T47D (cell line): ENCODE measurements at places on chromosomes 7 and 10.

DNA sequence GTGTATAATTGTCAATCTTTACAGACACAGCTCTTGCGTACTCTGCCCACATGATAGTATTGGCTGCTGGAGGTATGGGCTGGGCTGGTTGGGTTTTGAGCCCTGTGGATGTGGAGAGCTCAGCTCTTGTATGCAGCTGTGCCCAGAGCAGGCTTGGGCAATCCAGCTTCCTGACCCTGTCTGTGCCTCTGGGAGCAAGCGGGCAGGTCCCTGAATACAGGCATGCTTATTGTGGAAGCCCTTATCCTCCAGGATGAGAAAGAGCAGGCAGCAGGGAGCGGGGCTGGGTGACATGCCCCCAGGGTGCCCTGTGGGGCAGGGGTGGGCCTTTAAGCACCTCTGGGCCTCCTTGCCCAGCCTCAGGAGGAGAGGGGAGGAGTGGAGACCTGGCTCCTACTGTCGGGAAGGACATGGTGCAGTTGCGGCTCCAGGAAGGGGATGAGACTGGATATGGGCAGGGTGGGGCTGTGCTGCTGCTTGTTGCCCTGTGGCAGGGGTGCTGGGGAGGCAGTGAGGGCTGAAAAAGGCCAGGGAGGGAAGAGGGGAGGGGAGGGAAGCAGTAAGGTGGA, 32.7 kb upstream of the SH2D4B start:
- no peak for DNase-seq

GRCh38 chr7:50339990-50340500, 35.5 kb downstream of the IKZF1 start:
- DNase-seq: no peak

DNA sequence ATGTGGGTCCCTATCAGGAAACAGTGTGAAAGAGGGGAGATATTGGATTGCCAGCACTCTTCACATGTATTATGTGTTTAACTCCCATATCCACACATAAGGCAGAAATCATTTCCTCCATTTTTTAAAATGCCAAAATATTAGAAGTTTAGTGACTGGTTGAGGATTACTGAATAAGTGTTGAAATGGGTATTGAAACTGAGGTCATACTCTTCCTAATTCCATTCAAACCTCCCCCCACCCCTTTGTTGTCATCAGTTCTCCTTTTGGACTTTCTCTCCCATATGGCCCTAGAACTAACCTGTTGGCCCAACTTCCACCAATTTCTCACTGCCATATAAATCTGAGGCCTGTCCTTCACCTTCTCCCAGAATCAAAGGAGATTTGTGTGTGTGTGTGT, 81.6 kb downstream of the EVX1 start:
- no peak for DNase-seq

DNA sequence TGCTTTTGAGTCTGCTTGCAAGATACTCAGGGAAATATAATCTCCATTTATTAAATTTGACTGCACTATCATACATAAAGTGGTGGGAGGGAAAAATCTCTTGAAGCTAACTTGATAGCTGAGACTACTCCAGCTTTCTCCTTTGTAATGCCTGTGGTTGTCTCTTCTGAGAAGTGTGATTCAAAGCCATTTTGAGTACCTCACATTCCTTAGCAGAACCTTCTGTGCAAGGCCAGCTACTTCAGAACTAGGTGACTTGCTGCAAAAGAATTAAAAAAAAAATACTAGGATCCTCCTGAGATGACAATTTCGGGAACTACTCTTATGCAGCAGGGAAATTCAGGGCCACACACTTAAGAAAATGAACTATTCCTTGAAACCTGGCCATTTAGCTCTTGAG, 294.8 kb downstream of the MDFIC start:
- no peak for DNase-seq

DNA sequence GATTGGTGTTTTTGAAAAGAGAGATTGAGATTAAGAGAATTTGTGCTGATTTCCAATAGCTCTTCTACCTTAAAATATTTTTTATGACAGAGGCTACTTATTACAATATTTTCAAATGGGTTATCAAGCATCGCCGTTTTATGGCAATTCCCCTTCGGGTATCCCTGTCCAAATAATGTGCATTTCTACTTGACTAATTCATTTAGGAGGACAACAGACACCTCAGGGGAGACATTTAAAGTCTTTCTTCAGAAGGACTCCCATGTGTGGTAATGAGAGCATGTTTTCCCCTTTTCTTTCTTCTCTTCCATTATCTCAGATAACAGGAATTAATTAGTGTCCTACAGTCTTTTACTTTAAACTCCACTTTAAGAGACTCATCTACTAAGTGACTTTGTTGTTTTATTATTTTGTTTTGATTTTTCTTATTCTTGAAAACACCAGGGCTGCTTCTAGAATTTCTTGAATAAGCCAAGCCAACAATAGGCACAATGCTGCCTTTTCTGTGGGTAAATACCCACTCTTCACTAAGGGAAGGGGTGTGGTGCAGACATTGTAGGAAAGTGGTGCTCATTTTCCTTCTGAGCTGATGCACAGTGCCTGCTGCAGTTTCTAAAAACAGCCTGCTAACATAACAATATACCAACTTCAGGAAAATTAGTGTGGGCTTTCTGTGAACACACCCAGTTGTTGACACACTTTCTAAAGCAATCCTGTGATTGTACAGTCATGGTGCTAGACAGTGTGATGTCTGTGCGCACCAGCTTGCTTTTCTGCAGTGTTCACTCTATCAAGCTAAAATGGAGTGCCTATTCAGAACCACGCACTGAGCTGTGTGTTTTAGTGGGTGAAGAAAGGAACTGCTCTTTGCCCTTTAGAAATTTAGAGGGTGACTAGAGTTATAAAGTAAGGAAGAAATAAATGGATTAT, 597.7 kb downstream of the NRG3 start:
- no peak for DNase-seq

DNA sequence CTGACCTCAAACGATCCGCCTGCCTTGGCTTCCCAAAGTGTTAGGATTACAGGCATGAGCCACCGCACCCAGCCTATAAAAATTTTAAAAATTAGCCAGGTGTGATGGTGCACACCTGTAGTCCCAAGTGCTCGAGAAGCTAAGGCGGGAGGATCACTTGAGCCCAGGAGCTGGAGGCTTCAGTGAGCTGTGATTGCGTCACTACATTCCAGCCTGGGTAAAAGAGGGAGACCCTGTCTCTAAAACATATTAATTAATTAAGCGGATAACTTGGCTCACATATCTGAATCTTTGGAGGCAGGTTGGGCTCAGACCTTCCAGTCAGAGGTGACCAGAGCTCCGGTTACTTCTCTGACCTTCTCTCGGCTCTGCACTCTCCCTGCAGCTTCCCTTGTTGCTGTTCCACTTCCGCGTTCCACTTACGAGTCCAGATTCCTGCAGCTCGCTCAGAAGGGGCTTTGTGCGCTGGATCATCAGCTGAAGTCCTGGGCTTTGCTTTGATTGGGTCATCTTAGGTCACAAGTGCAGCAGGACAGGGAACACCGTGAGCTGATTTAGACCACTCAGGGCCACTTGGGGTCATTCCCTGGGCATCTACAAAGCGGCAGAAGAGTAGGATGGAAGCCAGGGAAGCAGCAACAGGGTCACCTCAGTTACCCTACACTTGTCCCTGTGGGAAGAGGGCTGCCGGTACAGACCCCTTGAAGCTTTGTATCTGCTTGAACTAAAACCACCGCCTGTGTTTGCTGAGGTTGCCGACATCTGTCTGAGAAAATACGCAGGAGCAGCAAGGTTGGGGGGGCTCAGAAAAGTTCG, 2.0 kb upstream of the ARPC1B start:
- peak; percentile 56 for DNase-seq

GRCh38 chr10:20632696-20633095, 264.4 kb downstream of the NEBL start:
- no peak for DNase-seq

- DNase-seq: no peak
These were observed 48.6 kb downstream of the FAM20C start for GRCh38 chr7:240887-241421.

DNA sequence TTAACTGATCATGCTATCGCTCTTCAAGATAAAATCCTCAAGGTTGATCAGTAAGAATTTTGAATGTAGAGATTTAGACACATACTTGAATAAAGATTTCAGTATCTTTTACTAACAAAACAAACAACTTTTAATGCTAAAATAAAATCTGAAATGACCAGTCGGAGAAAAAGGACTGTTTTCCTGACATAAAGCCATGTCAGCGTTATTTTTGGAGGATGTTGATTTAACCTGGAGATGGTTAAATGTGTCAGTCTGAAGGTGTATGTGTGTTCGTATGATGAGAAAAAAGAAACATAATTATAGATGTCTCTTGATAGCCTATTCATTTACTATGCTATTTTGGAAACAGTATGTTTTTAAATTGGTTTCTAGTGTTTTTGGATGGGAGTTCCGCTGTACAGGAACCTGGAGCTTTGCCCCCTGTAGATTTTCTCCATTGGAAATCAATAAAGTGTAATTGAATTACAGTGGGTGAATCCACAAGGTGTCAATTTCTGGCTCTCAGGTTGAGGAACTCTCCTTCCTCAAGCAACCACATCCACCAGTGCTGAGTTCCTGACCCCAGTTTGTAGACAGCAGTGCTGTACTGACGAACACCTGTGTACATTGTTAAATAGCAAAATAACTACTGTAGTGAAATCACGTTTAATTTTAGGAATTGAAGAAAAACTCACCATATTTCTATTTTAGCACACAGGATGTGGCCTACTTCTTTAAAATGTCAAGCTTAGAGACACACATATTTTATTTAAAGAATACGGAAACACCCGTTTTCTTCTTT, 670.1 kb downstream of the MAGI2 start:
- DNase-seq: no peak

GRCh38 chr7:16810573-16810972, 5.8 kb upstream of the AGR2 start:
- DNase-seq: no peak

GRCh38 chr7:158581440-158582088, 6.1 kb downstream of the PTPRN2 start:
- no peak for DNase-seq

- no peak for DNase-seq
These were observed 48.2 kb upstream of the ODAD2 start for GRCh38 chr10:28047061-28047460.

DNA sequence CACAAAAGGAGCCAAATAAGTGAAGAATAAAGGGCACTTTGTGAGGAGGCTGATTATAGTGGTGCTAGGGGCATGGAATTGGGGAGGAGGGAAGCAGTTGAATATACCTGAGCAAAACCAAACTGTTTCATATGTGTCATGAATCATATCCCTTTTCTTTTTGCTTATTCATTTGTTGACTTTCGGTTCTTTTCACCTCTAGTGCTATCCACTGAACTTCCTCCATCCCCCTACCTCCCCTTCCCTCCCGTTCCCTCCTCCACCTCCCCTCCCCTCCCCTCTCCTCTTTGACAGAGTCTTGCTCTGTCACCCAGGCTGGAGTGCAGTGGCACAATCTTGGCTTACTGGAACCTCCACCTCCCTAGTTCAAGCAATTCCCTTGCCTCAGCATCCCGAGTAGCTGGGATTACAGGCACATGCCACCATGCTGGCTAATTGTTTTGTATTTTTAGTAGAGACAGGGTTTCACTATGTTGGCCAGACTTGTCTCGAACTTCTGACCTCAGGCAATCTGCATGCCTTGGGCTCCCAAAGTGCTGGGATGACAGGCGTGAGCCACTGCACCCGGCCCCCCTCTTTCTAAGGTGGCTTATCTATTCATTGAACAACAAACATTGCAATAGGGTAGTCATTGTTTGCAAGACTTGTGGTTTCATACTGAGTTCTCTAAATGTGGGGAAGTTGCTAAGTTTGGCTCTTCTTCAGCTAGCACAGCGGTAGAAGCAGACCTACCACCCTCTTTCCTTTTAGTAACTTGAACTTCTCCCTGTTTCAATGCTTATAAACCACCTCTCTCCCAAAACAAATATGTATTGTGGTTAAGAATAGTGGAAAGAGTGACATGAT, 150.4 kb upstream of the PRPS1L1 start:
- no peak for DNase-seq

GRCh38 chr10:33244354-33244967, 90.0 kb downstream of the NRP1 start:
- DNase-seq: no peak

GRCh38 chr7:39540320-39540719, 25.9 kb upstream of the YAE1 start:
- DNase-seq: no peak

- no peak for DNase-seq
These were observed 64.8 kb upstream of the DNAJB6 start for GRCh38 chr7:157271991-157272324.

DNA sequence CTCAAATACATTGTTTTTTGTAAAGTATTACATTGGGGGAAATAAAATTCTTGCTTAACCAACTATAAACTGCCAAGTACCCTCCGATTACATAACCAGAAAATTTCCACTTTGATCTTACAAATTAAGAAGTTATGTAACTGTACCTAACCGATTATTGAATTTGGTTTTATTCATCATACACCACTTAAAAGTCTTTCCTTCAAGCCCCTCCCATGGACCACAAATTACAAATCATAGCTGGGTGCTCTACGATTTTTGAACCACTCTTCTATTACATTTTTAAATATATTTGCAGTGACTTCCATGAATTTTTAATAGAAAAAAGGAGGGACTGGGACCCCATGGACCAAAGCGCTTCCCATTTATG, 630 bp downstream of the ZNF680 start:
- DNase-seq: no peak

DNA sequence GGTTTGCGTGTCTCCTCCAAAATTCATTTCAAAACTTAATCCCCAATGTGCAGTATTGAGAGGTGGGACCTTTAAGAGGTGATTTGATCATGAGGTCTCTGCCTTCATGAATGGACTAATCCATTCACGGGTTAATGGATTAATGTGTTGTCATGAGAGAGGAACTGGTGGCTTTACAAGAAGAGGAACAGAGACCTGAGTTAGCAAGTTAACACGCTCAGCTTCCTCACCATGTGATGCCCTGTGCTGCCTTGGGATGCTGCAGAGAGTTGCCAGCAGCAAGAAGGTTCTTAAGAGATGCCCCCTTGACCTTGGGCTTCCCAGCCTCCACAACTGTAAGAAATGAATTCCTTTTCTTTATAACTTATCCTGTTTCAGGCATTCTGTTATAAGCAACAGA, 3.7 kb upstream of the TCTN3 start:
- DNase-seq: no peak

DNA sequence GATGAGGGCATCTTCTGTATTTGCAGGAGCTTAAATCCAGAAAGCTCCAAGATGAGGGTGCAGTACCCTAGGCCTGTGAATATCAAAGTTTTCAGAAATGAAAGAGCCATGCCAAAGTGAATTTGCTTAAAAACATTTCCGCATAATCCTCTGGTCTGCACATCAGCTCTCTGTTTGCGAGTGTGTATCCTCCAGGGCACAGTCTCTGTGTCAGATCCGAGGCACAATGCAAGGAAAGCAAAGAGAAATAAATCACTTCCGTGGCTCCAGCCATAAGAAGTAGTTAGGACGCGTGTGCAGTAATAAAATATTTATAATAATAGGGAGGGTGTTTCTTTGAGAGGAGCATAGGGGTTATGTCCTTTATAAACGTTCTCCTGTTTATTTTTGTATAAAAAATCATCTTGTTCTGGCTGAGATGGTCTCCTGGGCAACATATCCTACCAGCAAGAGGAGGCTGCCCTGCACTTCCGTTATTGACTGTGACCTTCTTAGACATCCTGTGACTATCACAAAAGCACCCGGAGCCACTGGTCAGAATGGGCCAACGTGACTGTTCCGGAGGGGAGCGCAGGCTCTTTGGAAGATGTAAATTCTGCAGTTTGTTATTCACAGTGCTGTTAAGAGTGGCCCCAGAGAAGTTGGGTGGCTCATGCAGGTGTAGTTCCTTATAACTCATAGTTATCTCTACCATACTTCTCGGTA, 667.6 kb upstream of the FOXK1 start:
- DNase-seq: no peak

- DNase-seq: no peak
These were observed 73.5 kb upstream of the EEPD1 start for GRCh38 chr7:36079446-36080025.
